NCI-H1092 treated with DMSO at 0.1 percent for 48 hours (cell line): ENCODE measurements at places on chromosomes 2 and 18.

GRCh38 chr18:617970-618504 is 21.2 kb downstream of the CLUL1 start:
- no peak for DNase-seq

GRCh38 chr2:42890791-42891355 is 98.5 kb upstream of the HAAO start:
- DNase-seq: peak; percentile 62

GRCh38 chr2:144890828-144891227 is 370.9 kb upstream of the ZEB2 start:
- peak; percentile 21 for DNase-seq

- DNase-seq: no peak
Observed at GRCh38 chr2:74659462-74659861, 5.4 kb downstream of the SEMA4F start.

DNA sequence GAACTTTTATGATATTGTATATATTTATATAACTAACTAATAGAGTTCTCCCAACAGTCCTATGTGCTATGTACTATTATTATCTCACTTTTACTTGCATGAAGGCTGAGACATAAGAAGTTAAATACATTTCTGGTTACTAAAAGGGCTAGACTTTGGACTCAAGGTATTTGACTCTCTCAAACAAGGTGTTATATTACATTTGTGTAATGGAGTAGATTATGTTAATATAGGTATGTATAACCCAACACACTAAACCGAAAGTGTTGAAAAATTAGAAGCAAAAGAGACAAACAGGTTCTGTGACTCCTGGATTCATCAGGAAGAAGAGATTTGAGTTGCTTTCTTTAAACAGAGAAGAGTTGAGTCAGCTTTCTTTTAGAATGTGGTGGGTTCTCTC is 733.6 kb upstream of the ZEB2 start:
- DNase-seq: no peak

DNA sequence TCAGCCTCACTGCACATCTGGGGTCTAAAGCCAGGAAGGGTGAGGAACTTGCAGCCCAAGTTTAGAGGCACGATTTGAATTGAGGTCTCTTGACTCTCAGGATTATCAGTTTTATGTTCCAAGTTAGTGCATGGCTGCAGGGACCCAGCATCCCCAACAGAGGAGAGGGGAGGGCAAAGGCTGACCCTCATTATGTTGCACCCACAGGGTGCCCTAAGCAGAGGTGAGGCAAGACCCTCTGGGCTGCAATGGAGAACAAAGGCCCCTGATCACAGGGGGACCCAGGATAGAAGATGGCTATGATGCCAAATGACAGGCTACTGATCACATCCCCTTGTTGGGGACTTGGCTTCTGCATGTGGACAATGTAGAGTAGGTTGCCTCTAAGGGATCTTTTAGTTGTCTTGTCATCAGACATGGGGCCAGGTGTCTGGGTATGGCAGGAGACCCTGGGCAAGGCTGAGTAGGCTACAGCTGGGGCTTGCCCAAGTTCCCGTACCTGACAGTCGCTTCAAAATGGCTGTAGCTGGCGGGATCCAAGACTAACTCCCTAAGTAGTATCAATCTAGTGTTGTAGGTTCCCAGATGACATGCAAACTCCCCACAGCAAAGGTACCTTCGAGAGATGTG is 4.5 kb upstream of the GDF7 start:
- DNase-seq: no peak

DNA sequence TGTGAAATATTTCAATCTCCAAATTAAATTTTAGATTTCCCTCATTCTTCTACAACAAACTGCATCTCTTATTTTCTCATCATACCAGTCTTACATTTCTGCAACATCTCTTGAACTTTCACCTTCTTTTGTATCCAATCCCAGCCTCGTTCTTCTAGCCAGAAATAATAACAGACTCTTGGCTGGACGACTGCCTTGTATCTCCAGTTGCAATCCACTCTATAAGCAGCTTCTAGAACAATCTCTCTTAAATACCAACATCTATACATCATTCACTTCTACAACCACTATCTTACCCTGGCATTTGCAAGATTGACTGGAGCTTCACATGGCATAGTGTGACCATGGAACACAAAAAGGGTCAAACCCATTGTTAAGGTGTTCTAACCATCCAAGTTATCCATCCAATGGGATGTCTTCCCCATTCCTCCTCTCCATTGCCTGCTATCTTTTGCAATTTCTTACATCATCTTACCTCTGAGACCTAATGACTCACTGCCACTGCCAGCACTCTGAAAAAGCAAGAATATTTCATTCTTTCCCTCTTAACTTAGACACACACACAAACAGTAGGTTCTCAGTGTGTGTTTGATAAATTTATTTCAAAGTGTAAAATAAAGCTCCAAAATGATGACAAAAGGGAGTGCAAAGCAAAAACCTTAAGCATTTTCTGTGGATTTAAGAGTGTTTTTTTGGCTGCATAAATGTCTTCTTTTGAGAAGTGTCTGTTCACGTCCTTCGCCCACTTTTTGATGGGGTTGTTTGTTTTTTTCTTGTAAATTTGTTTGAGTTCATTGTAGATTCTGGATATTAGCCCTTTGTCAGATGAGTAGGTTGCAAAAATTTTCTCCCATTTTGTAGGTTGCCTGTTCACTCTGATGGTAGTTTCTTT is 145.6 kb downstream of the METTL4 start:
- no peak for DNase-seq

DNA sequence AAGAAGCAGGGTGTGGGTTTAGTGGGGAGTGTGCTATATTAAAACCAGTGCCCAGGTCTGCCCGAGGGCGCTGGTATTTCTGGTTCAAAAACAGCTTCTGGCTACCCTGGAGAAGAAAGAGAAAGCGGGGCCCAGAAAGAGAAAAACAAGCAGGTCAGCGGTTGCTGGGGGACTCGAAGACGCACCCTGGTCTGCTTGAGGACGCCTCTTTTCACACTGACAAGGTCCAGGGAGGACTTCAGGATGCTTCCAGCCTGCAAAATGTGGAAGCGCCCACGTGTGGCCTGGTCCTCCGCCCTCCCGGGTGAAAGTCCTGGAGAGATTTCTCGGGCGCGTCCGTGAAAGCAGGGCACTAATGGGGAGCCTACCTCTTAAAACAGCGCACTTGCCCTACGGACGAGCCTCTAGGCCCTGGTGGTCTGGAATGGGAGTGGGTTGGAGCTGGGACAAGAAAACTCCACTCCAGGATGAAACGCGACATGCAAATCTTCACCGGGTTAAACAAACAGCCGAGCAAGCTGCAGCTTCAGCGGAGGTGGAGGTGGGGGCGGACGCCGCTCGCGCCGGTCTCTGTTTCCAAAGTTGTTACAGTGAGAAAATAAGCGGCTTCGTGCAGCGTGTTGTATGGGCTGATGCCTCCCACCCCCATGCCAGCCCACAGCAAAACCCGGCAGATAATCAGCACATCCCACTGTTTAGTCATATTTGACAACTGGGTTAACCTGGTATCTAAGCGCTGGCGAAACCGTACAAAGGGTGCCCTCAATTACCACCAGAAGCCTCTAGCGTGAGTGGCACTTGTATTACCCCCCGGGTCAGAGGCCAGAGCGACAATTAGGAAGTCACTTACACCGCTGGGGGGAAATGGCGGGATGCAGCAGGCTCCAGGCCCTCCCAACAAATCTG is 1.1 kb upstream of the SP9 start:
- DNase-seq: no peak

DNA sequence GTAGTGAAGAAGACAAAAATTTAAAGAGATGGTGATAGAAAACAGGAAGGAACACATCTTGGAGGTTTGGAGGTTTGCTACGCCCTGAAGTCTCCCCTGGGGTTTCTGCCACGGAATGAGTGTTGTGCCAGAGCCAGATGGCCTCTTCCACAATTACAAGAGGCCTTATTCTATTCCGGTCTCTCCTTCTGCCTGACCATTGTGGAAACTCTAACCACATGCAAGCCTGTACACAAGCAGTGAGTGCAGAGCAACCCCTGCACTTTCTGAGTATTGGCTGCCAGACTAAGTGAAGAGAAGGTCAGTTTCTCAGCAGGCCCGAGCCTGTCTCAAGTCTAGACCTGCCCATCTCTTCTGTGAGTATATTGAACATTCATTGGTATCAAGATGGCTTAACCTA is 22.7 kb upstream of the MYO1B start:
- DNase-seq: no peak

DNA sequence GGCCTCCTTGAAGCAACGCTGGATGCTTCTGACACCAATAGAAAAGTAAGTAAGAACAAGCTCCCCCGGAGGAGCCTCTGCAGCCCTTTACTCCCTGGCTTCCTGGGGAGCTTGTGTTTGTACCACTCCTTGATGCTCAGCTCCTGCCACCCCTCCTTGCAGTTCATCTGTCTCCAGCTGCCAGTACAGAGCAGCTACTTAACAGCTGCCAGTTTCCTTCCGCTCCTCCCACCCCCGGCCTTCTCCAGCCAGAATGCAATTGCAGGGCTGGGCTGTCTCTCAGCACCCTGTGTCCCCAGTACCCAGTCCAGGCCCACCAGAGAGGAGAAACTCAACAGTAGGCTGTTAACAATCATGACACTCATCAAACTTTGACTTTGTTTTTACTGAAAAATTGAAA is 109.4 kb downstream of the AOX1 start:
- no peak for DNase-seq

DNA sequence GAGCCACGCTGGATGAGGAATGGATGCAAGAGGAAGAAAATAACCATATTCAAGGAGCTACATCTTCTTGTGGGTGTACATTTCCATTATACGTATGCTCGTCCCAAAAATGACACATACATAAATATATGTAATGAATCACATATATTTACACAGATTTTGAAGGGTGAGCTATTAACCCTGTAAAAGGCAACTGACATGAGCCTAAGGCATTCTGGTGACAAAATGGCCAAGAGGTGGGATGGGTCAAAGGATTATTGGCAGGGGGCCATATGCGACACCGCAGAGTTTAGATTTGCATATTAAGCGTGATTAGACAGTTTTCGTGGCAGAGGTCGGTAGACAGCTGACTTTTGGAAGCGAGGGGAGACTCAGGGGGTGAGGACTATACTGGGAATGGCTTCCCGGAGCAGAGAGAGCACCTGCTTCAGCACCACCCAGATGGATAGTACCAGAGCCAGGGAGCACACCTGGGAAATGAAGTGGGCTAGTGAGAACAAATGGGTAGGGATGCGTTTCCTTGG is 431 bp upstream of the CNRIP1 start:
- peak; percentile 66 for DNase-seq

- DNase-seq: no peak
Observed at GRCh38 chr2:172893671-172894070, 158.0 kb downstream of the RAPGEF4 start.

GRCh38 chr2:171505374-171505773 is 16.9 kb upstream of the CYBRD1 start:
- DNase-seq: no peak

- DNase-seq: no peak
Observed at GRCh38 chr2:137672989-137673552, 291.2 kb upstream of the HNMT start.

- no peak for DNase-seq
Observed at GRCh38 chr18:63356272-63356896, 10.6 kb downstream of the KDSR start.

DNA sequence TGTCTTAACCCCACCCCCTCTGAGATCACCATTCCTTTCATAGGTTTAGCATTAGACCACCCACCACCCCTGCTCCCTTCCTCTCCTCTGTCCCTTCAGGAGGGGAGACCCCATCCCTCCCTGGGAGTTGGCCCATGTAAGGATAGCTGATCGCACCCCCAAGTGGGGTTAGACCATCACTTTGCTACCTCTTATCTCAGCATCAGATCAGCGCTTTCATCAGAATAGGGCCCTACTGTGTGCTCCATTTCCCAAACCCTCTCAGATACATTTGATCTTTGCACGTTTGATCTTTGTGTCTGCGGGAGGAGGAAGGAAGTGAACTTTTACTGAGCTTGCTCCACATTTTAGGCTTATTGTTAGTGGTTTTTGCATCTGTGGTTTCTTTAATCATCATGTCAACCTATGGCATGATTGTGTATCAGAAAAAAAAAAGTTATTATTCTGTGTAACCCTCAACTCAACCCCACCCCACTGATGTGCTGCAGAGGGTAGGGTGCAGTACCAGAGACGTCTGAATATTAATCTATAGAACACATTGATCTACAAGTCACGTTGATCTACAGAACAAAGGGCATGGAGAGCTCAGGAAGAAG is 81.2 kb downstream of the PDCL3 start:
- DNase-seq: no peak

GRCh38 chr2:131044757-131045150 is 48.5 kb downstream of the FAM168B start:
- no peak for DNase-seq

GRCh38 chr18:66461344-66461743 is 142.5 kb downstream of the CDH19 start:
- DNase-seq: no peak

DNA sequence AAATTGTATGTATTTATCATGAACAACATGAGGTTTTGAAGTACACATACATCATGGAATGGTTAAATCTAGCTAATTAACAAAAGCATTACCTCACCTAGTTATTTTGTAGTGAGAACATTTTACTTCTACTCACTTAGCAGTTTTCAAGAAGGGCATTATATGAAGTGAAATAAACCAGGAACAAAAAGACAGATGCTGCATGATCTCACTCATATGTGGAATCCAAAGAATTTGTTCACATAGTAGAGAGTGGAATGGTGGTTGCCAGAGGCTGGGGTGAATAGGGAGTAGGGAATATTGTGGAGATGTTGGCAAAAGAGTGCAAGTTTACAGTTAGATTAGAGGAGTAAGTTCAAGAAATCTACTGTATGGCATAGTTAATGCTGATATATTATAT is 292.0 kb downstream of the ASXL3 start:
- DNase-seq: no peak

DNA sequence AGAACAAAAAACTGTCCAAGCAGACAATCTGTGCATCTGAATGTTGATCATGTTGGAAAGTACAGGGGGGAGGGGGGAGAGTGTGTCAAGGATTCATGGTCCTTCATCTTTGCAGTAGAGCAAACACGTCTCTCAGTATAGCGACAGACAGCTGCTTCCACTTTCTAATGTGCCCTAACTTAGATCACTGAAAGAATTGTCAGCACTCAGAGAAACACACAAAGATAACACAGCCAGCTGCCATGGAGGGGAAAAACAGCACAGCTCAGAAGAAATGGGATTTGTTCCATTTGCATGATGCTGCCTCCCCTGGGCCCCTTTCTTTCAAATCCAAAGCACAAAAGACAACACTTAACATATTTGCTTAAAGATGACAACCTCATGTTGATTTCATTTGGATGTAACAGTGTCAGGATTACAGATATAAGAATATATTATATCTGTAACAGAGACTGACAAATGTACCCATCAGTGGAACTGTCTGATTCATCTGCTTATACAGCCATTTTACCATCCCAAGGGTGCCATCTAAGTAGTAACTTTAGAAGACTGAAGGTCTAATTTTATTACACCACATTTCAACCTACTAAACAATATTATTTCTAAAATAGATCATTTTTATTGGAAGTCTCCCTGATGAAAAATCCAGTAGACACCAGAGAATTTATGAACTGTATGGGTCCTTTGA is 17.7 kb downstream of the FIGN start:
- peak; percentile 13 for DNase-seq

GRCh38 chr2:28093768-28094167 is 203.2 kb downstream of the BABAM2 start:
- DNase-seq: no peak
